Activated CD8-positive, alpha-beta memory T cell treated with anti-CD3 and anti-CD28 coated beads, Interleukin-2, amount 50 U/mL, for 48 hours (primary cell): ENCODE measurements at places on chromosomes 12 and 14.

DNA sequence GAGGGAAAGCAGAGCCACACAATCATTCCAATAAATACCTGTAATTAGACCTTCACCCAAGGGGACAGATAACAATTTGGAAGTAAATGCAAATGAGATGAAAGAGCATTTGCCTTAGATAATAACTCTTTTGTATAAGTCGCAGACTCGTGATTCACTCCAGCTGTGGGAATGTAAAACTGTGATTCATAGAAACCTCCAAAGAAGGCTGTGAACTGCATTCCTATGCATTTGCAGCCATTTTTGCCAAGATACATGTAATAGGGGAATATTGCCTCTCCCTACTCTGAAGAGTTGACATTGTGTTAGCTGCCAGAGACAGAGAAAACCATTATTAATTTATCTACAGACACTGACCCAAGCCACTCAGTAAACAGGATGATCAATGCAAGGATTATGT, 181.9 kb upstream of the ARHGAP5 start:
- DNase-seq, result no peak

DNA sequence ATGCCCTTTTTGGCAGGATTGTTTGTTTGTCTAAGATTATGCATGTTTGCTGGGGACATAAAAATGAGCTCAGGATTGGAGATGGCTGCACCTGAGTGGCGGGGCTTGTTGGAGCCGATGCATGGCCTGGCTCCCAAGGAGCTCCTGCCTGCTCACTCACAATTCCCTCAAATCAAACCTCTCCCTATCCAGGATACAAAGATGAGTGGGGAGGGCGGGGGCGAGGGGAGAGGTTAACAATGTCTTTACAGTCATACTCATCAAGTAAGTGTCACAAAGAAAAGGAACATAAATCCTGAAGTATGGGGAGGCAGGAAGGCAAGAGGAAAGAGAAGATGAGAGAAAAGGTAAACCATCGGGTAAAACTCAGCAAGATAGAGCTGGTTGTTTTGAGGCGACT, 104.0 kb upstream of the COCH start:
- DNase-seq, result no peak

- DNase-seq, result no peak
Observed at GRCh38 chr14:75645056-75645455, 15.6 kb downstream of the ERG28 start.

DNA sequence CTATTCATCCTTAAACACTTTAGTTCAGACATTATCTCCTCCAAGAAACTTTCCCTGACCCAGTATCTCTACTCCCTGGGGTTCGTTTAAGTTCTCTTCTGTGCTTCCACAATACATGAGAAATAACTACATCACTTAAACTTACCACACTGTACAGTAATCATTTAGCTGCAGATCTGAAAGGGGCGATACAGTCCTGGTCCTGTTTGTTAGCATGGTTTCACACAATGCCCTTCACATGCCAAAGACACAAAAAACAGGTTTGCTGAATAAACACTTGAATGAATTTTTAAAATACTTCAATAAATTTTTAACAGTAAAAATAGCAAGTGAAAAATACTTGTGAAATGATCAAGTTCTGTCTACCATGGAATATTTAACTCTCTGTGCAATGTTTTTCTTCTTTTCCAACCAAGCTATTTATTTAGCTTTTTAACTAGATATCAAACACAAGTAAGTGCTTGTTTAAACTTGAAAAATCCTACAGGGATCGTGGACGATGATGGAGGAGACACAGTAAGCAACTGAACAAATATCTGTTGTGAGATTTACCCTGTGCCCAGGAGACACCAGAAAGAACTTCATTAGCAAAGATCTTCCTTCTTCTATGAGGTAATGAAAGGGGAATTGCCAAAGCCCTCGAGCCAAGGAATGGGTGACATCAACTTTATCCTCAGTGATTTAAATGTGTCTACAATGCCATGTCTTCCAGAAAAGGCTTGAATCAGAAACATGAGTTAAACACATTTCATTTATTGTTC, 255.6 kb upstream of the GRIP1 start:
- no peak for DNase-seq

GRCh38 chr14:29529418-29529817, 398.2 kb downstream of the PRKD1 start:
- DNase-seq, result no peak

DNA sequence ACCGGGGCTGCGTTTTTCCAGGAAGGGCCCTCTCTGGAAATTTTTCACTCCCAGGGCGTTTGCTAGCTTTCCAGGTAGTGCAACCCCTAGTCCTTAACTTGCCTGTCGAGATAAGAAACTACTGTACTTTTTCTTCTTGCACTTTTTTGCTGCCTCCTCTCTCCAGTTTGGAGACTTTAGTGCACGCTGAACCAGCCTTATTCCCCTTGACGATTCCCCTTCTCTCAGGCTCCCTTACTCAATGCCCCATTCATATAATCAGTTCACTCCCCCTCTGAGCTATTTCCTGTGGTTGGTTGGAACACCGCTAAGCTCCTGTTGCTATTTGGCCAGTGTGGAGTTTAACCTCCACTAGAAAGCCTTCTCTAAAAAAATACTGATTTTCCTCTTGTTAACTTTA, 682 bp downstream of the CREBL2 start:
- DNase-seq, result no peak

GRCh38 chr12:31021181-31021580, 52.5 kb upstream of the DDX11 start:
- DNase-seq, result no peak

- no peak for DNase-seq
Observed at GRCh38 chr14:23041729-23042128, 283 bp upstream of the PSMB11 start.

- no peak for DNase-seq
Observed at GRCh38 chr14:57692671-57693070, 173.2 kb downstream of the SLC35F4 start.

- no peak for DNase-seq
Observed at GRCh38 chr12:102052192-102053061, 9.4 kb downstream of the WASHC3 start.

GRCh38 chr14:36756226-36756625, 94.6 kb downstream of the PAX9 start:
- DNase-seq, result no peak

- no peak for DNase-seq
Observed at GRCh38 chr12:73677520-73678291, 859.9 kb upstream of the ATXN7L3B start.

DNA sequence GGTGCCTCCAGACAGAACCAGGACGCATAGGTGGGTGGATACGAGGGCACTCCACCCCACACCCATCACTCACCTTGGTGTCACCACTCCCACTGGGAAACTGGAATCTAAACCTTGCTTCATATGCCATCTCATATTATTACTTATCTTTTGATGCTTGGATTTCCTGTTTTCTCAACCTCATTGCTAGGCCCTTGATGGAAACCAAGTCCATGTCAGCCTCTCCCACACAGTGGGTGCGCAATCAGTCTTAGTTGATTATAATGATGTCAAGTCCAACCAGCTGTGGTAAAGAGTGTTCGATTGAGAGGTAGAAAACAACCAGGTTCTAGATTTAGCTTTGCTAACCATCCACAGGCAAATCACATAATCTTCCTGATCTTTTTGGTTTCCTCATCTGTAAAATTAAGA, 584 bp upstream of the DDHD1 start:
- no peak for DNase-seq

DNA sequence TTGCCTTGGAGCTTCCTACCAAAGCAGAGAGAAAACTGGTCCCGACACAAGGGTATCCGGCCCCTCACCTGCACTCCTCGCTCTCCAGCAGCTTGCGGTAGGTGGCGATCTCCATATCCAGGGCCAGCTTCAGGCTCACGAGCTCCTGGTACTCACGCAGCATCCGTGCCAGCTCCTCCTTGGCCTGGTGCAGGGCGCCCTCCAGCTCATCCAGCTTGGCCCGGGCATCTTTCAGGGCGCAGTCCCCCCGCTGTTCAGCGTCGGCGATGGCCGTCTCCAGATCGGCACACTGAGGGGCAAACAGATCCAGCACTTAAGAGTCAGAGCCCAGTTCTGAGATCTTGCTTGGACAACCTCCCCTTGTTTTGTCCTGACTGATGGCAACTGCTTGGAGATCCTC, 13.7 kb downstream of the KRT72 start:
- peak; percentile 25 for DNase-seq

GRCh38 chr14:103930051-103930604, 1.9 kb downstream of the TDRD9 start:
- no peak for DNase-seq

DNA sequence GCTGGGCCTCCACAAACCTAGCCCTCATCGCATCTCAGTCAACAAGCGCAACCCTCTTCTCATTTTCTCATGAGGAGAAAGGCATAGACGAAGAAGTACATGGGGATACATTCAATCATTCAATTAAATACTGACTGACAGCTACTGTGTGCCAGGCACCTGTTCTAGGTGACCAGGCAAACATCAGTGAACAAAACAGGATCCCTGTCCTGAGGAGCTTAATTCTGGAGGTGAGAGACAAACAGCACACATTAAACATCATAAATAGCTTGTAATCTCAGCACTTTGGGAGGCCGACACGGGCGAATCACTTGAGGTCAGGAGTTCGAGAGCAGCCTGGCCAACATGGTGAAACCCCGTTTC, 362 bp upstream of the ACYP1 start:
- no peak for DNase-seq

DNA sequence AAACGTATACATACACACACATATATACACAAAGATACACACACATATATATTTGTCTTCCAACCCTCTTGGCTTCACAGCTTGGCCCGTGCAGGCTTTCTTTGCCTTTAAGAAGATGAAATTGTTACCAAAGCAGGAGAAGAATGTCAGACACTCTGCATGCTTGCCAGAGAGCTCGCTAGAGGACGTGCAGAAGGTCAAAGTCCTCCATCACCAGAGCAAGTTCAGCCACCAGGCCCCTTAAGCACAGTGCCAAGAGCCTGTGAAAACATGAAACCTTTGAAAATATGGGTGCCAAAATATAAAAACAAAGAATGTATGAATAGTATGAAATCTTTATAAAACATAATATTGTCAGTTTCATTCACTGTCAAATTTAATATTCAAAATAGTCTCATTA, 14.9 kb upstream of the MCRS1 start:
- no peak for DNase-seq

GRCh38 chr12:82877963-82878362, 191.3 kb downstream of the TMTC2 start:
- DNase-seq, result no peak

DNA sequence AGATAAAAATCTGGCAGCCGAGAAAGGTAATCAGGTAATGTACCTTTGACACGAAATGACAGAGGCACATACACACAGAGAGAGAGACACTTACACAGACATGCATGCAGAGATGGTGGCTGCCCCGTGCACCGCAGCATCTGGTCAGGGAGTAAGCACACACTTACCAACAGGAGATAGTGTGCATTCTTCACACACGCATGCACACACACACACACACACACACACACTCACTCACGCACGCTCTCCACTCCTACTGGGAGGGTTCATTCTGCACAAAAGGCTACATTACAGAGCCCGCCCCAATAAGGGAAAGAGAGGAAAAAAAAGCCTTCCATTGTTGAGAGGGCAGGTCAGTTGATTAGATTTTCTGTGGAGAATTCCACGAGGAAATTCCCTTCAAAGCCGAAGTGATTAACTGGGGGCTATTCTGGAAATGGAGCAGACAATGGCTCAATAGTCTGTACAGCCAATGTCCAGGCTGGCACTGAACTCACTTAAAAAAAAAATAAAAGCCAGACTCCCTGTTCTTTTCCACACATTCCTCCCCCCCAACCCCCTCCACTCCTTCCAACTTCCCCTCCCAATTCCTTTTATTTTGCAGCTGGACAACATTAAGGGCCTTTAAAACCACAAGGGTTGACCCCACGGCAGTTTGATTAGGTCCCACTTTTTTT, 1.4 kb upstream of the SOX5 start:
- no peak for DNase-seq
